ENCODE measurements at places on chromosomes 2 and 18. TPM values are rescaled to one million over a fixed set of nuclear protein-coding genes. Genes with fewer than 3 reads are reported as not detected.

- no peak for DNase-seq
Measured at GRCh38 chr2:112811276-112811831, 25.2 kb downstream of the IL1B start.

Gene FIGN
- 0.46 TPM for polyA plus RNA-seq

- no peak for DNase-seq
Measured at GRCh38 chr2:173343921-173344320, 10.8 kb upstream of the CDCA7 start.

- DNase-seq: no peak
Measured at GRCh38 chr2:168354499-168354898, 101.6 kb upstream of the CERS6 start.

DNA sequence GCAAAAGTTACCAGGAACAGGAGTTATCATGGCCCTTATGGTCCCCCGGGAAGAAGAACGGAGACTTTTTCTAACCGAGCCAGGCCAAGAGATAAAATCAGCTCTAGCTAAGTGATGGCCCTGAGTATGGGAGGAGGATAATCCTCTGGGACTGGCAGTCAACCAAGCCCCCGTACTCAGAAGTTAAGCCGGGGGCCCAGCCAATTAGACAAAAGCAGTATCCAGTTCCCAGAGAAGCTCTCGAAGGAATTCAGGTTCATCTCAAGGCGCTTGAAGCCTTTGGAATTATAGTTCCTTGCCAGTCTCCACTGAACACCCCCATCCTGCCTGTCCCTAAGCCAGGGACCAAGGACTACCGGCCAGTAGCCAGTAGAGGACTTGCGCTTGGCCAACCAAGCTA is 365.3 kb upstream of the TCF4 start:
- DNase-seq: no peak

All from IMR-90 (cell line).